ENCODE measurements at places on chromosomes 5 and 9. TPM values are rescaled to one million over a fixed set of nuclear protein-coding genes. Genes with fewer than 3 reads are reported as not detected.
A peak's percentile ranks its signal among the peaks of the same experiment; 100 is the strongest.

The LOX gene
- 0.62 TPM for total RNA-seq

The ARL14EPL gene
- not detected for total RNA-seq

DNA sequence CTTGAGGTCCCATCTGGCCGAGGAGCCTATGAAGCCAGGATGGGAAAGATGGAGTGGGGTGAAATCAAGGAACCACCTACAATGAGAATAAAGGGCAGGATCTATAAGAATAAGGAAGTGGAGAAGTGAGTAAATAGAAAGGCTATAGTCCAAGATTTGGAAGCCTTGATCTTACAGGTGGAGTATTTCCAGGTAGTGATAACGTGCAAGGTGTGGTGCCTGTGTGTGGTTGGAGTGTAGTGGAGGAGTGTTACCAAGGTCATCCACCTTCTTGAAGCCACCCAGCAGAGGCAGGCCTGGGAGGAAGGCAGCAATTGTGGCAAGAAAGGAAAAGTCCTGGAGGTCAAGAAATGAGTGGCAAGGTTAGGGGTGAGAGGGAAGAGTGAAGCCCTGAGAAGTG, 72.9 kb downstream of the IQGAP2 start:
- no peak for DNase-seq

DNA sequence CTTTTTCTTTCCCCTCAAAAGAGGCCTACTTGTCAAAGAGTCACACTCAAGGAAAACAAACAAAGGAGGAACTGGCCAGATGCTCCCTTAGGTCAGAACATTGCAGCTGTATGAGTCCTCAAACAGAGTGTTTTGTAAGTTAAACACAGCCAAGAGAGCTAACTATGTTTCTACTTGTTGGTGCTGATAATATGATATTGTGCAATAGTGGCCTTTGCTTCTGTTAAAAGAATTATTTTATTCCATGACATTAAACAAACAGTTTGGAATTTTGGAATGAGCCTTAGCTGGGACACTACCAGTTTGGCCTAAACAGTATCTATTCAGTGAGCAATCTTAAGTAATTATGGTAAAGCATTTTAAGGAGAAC, 56.0 kb upstream of the TPD52L3 start:
- DNase-seq, result no peak

The GZMA gene
- total RNA-seq, result not detected

GRCh38 chr9:36960575-36960955, 73.5 kb downstream of the PAX5 start:
- no peak for DNase-seq

The PLPP7 gene
- 3.3 TPM for total RNA-seq

DNA sequence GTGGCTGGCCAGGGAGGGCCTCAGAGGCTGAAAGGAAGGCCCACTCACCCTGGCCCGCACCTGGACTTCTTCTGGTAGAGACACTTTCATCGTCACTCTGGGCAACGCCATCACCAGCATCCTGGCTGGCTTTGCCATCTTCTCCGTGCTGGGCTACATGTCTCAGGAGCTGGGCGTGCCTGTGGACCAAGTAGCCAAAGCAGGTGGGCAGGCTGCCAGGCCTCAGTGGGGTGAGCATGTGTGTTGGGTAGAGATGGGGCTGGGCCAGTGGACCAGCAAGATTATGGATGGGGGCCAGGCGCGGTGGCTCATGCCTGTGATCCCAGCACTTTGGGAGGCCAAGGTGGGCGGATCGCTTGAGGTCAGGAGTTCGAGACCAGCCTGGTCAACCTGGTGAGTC, 12.6 kb downstream of the SLC6A7 start:
- no peak for DNase-seq

GRCh38 chr9:13436591-13436990, 157.1 kb upstream of the MPDZ start:
- no peak for DNase-seq

- no peak for DNase-seq
These were observed 18.1 kb upstream of the GPX3 start for GRCh38 chr5:151002250-151002649.

The CFAP90 gene
- total RNA-seq, result 0.69 TPM

The DOLPP1 gene
- 13.7 TPM for total RNA-seq

The SPATA6L gene
- total RNA-seq, result 0.13 TPM

DNA sequence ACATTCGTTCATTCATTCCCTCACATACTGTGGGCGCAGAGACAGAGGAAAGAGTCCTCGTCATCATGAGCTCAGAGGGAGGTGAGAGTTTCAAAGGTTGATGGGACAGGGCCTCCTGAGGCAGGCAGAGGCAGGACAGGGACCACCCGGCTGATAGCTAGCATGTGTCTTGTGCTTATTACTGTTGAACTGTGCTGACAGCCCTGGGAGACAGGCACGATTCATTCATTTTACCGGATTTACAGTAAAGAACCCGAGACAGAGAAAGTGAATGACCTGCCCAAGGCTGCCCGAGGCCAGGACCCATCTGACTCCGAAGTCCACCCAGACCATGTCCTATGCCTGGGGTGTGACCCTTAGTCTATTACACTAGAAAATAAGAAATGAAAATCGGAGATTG, 4.9 kb upstream of the FAM163B start:
- DNase-seq, result no peak

DNA sequence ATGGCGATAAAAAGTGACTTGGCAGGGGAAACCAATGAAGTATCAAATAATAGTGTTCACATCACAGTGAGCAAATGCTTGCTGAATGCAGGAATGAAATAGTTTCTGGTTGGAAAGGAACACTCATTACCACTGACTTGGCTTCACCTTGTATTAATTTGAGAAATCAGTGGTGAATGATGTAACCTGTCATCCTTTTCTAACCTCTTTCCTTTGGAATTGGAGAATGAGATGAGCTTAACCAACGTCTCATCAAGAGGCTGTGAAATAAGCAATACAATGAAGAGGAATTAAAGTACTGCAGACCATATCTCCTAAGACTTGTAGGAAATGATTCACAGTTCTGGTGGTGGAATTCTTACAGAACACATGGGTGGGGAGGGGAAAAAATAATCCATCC, 192.2 kb downstream of the DMAC1 start:
- no peak for DNase-seq

The INSL4 gene
- total RNA-seq, result not detected

The SECISBP2 gene
- total RNA-seq, result 17.7 TPM

The HAVCR2 gene
- not detected for total RNA-seq

The MYOZ3 gene
- 1.7 TPM for total RNA-seq

GRCh38 chr9:99108131-99108530, 3.2 kb downstream of the TGFBR1 start:
- no peak for DNase-seq

- no peak for DNase-seq
These were observed 616.0 kb downstream of the ACTL7B start for GRCh38 chr9:108239696-108240321.

GRCh38 chr9:96222132-96222531, 79.8 kb downstream of the HSD17B3 start:
- DNase-seq, result no peak

The LCN6 gene
- total RNA-seq, result not detected

DNA sequence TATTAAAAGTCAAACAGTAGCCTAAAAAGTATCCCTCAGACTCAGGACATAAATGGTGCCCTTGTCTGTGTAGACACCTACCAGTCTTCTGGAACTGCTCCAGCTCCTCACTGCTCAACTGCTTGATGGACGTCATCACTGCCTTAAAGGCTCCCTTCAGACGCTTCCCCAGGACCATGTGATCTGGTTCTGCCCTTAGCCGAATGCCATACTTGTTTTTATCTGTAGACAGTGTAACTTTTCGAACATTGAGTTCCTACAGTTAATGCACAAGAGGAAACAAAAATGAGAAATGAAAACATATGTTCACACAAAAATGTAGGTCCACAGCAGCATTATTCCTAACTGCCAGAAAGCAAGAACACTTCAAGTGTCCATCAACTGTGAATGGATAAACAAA, 46.2 kb downstream of the IARS1 start:
- no peak for DNase-seq

GRCh38 chr5:138951986-138952735, 77.0 kb upstream of the LRRTM2 start:
- no peak for DNase-seq

The FGFR4 gene
- 7.5 TPM for total RNA-seq

The GPX8 gene
- 24.8 TPM for total RNA-seq

GRCh38 chr5:41808294-41808693, 61.9 kb downstream of the OXCT1 start:
- no peak for DNase-seq

DNA sequence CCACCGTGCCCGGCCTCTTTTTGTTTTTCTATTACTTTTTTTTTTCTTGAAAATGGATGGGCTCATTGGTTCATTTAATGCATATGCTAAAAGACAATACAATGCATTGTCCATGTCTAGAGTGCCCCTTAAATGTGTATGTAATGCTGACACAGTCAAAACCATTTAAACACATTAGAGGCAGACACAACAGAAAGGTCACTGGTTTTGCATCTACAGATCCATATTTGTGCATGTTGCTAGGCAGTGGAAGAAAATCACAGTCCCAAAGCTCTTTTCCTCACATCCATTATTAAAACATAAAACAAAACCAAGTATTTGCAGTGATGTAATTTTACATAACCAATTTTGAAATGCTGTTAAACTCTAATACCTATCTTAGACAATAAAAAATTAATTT, 389.0 kb downstream of the TAF11L14 start:
- no peak for DNase-seq

DNA sequence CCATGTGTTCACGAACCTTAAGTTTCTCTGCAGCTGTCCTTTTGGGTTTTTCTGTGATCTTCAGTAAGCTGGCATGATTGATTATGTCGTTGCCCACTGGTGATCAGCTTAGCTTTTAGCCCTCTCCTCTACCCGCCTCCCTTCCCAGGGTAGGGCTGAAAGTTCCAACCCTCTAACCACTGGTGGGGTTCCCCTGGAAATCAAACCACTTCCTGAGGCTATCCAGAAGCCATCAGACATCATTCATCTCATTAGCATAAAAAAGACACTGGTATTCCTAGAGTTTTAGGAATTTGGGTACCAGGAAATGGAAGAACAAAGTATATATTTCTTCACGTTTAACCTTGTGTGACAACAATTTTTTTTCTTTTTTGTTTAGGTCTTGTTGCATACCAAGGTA, 29.8 kb downstream of the SPIN1 start:
- no peak for DNase-seq

- DNase-seq, result no peak
These were observed 344.5 kb downstream of the ACTL7B start for GRCh38 chr9:108511307-108511706.

- no peak for DNase-seq
These were observed 194.0 kb upstream of the KLF4 start for GRCh38 chr9:107683566-107683965.

The HMCN2 gene
- total RNA-seq, result 0.05 TPM

GRCh38 chr9:122221183-122221811, 7.5 kb downstream of the LHX6 start:
- no peak for DNase-seq

The FOXI1 gene
- total RNA-seq, result 0.44 TPM

DNA sequence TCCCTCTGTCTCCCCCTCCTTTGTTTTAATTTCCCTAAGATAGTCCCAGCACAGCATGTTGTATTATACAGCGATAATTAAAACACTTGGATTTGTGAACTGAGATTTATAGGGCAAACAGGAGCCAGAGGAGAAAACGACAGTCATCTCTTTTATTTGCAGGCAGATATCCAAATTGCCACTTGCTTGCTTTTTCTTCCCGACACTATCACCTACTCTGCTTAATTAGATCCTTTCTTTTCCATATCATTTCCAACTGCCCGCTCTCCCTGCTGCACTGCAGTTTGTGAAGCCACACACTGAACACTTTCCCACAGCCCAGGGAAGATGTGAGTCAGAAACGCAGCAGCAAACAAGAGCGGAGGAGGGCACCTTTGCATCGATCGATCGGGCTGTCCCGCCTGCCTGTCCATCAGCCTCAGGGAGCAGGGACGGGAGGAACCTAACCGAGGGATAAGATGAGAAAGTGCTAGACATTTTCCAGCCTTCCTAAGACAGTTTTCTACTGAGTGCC, 35.8 kb upstream of the SPRY4 start:
- peak; percentile 80 for DNase-seq

DNA sequence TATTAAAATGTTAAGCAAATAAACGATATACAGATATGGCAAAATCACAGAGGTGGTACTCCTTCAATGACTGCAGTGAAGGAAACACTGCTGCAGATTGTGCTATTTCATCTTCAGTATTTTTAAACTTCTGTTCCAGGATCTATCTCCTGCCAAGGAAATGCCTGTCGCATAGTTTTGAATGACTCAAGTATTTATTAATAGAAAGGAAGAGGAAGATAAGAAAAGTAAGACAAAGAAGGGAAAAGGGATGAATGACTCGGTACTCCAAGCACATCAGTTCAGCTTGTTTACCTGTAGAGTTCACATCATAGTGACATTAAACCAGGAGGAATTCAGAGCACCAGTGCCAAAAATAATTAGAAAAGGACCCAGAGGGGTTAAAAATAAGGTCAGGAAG, 5.1 kb upstream of the GPX8 start:
- DNase-seq, result no peak

The CDKN2B gene
- total RNA-seq, result 0.05 TPM

The ABITRAM gene
- 6.4 TPM for total RNA-seq

GRCh38 chr5:67221487-67222242, 25.1 kb upstream of the CD180 start:
- DNase-seq, result no peak

The CKS2 gene
- 132 TPM for total RNA-seq

DNA sequence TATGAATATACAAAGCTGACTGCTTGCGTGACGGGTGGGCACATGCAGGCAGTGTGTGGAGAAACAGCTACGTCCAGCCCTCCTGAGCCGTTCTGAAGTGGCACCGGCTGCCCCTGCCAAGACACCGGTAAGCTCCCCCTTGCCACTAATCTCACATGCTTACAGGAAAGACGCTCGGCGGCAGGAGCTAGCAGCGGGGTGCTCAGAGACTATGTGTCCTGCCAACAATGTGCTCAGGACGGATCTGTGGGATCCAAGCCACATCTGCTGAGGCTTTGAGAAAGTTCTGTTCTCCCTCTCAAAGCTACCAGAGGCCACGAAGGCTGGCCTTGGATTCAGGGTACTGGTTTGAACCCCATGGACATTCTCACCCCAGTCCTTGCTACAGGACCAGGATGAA, 157.2 kb upstream of the PHYKPL start:
- no peak for DNase-seq

The TPM2 gene
- 544 TPM for total RNA-seq

DNA sequence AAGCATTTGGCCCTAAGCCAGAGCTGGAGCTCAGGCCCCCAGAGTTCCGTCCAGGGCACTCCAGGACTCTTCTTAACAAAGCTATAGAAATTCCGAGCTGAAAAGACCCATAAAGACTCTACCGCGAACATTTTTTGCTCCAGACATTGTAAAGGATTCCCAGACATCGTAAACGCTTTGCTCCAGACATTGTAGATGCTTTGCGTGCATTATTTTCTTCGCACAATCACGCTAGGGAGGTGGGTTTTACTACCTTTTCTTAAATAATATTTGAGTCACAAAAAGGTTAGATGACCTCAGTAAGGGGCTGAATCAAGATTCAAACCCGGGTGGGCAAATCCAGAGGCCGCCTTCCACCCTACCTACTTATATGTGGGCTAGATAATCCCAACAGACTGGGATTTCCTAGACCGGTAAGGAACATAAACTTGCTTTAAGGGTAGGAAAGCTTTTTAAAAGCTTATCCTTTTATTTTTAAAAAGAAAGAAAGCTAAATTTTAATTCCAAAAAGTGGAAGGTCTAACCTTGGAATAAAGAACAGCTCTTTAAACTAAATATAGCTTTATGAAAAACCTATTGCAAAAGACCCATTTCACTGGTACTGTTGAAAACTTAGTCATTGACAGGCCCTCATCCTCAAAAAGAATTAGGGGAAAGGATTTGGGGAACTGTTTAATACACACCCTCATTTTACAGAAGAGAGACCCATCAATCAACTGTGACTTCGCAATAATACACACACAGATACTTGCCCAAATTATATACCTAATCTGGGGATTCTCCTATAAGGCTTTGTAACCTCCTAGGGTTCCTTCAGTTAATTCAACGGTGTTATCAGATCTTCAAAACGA, 822 bp upstream of the TNIP1 start:
- no peak for DNase-seq

The PCDHB10 gene
- 0.72 TPM for total RNA-seq
